ENCODE measurements at places on chromosomes 16 and 17. TPM values are rescaled to one million over a fixed set of nuclear protein-coding genes. Genes with fewer than 3 reads are reported as not detected.

The SMPD3 gene
- 3.2 TPM for total RNA-seq

The MT1X gene
- 13.2 TPM for total RNA-seq

- DNase-seq, result no peak
- H3K27ac ChIP-seq, result no peak overlapping the region
- peaks cover 51% of the 10 kb centered on the region for H3K4me1 ChIP-seq
- peak overlapping the region; percentile 13 for H3K4me3 ChIP-seq
- H3K36me3 ChIP-seq, result no peaks in the 10 kb centered on the region
These were observed 217.9 kb upstream of the CIBAR2 start for GRCh38 chr16:85330006-85330693.

GRCh38 chr17:68460715-68461114 lies 3.4 kb upstream of the WIPI1 start:
- H3K4me3 ChIP-seq, result no peak overlapping the region
- no peaks in the 10 kb centered on the region for H3K36me3 ChIP-seq
- H3K27ac ChIP-seq, result no peak overlapping the region
- no peak for DNase-seq
- H3K27me3 ChIP-seq, result peaks cover 33% of the 10 kb centered on the region

DNA sequence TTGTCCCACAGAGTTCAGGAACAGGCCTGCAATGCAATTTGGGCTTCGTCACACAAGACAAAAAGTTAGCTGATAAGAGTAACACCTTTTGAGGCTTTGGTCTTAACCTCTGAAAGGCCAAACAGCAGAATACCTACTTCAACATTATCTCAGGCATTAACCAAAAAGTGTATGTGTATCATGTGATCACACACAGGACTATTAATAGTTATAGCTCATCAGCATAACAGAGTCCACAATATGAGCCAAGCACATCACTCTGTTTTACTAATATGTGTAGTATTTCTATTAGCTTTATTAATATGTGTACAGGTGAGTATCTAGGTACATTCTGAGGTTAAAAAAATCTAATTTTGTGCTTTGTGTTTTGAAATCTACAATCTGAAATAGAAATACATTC lies 30.8 kb downstream of the MYO1D start:
- no peak overlapping the region for H3K27ac ChIP-seq
- no peaks in the 10 kb centered on the region for H3K4me1 ChIP-seq
- H3K27me3 ChIP-seq, result peaks cover 4% of the 10 kb centered on the region
